ENCODE measurements at places on chromosomes 6 and 20. TPM values are rescaled to one million over a fixed set of nuclear protein-coding genes. Genes with fewer than 3 reads are reported as not detected.

Gene SNPH
- 13.6 TPM for total RNA-seq

Gene NINL
- 10.1 TPM for total RNA-seq

Gene GPLD1
- total RNA-seq, result 0.28 TPM

Gene SLC22A1
- total RNA-seq, result 0.38 TPM

Gene PBOV1
- total RNA-seq, result not detected

Gene ACTL10
- 2.7 TPM for total RNA-seq

Gene PAK5
- not detected for total RNA-seq

Gene COQ3
- 2.8 TPM for total RNA-seq

Gene MAPK13
- total RNA-seq, result 26.5 TPM

Gene PLN
- total RNA-seq, result 0.19 TPM

Gene SIM1
- under 0.01 TPM for total RNA-seq

Gene TOP1
- 15.5 TPM for total RNA-seq

Gene SGK2
- total RNA-seq, result 0.28 TPM

Gene BMP2
- total RNA-seq, result 4.8 TPM

Gene SYCP2L
- not detected for total RNA-seq

Gene TRIM10
- total RNA-seq, result under 0.01 TPM

Gene MEP1A
- not detected for total RNA-seq

Gene NNAT
- 0.19 TPM for total RNA-seq

Gene CCM2L
- total RNA-seq, result not detected

Gene INSM1
- total RNA-seq, result not detected

Gene PPP1R16B
- 2.0 TPM for total RNA-seq

Gene SPTLC3
- total RNA-seq, result 3.1 TPM

Gene MOG
- not detected for total RNA-seq

Gene FAM184A
- total RNA-seq, result 0.85 TPM

Gene GHRH
- total RNA-seq, result not detected

Gene LY6G5B
- total RNA-seq, result 2.3 TPM

Gene HSPA1B
- total RNA-seq, result 235 TPM

Gene KCNS1
- 0.58 TPM for total RNA-seq

Gene PXDC1
- 50.8 TPM for total RNA-seq

Gene TMEM244
- total RNA-seq, result not detected

Gene C2
- total RNA-seq, result 6.8 TPM

Gene RWDD2A
- total RNA-seq, result 3.6 TPM

Gene LSM2
- total RNA-seq, result 18.0 TPM

Gene TPBG
- total RNA-seq, result 61.9 TPM

Gene TCP11
- 0.19 TPM for total RNA-seq

Gene PNPLA1
- total RNA-seq, result not detected

Gene NCOA3
- total RNA-seq, result 35.5 TPM

Gene GNL1
- total RNA-seq, result 52.1 TPM

Gene ULBP2
- 12.5 TPM for total RNA-seq

Gene NMBR
- 0.28 TPM for total RNA-seq

Gene BLOC1S5
- total RNA-seq, result 16.3 TPM

Gene GSS
- 86.5 TPM for total RNA-seq

Gene RSPO3
- 2.0 TPM for total RNA-seq

Gene ELOVL4
- total RNA-seq, result 6.2 TPM

Gene METTL24
- total RNA-seq, result 0.85 TPM

Gene ZC2HC1B
- total RNA-seq, result not detected

Gene CD24
- total RNA-seq, result 12.3 TPM

Gene MPIG6B
- 0.28 TPM for total RNA-seq

Gene PARD6B
- total RNA-seq, result 1.7 TPM

Gene MYLIP
- total RNA-seq, result 13.6 TPM

Gene UST
- 26.8 TPM for total RNA-seq

Gene PRRT1
- total RNA-seq, result not detected

Gene ZC3H12D
- total RNA-seq, result under 0.01 TPM

Gene CAGE1
- total RNA-seq, result under 0.01 TPM

Gene COL9A3
- total RNA-seq, result 0.19 TPM

Gene ERVFRD-1
- total RNA-seq, result not detected

All from regular cardiac myocyte (primary cell).